ENCODE measurements at places on chromosomes 7 and 10.

DNA sequence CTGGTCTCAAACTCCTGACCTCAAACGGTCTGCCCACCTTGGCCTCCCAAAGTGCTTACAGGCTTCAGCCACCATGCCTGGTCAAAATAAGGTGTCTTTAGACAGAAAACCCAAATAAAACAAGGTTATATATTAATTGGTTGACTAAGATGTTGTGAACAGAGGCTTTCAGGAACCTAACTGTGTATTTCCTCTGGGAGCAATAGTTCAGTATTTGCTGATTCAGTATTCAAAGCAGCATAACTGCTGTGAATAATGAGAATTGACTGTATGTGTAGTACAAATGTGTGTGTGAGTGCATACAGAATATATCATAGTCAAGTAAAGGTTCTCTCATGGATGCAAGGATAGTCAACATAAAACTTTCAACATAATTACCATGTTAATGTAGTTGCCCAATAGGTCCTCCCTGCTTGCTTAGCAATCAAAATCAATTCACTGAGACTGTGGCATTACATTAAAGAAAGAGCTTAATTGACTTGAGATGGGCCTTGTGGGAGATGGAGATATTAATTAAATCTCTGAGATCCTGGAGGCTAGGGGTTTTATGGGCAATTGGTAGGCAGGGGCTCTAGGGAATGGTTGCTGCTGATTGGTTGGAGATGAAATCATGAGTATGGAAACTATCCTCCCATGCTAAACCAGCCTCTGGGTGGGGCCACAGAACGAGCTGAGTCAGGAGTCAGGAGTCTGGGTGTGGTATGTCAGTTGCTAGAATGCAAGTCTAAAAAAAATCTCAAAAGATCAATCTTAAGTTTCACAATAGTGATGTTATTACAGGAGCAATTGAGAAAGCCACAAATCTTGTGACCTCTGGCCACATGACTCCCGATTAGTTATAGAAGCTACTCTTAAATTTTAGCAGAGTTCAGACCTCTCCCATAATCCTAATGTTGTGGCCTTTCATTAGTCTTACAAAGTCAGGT is 162.7 kb downstream of the AKR1D1 start:
- peak; percentile 2 for DNase-seq

DNA sequence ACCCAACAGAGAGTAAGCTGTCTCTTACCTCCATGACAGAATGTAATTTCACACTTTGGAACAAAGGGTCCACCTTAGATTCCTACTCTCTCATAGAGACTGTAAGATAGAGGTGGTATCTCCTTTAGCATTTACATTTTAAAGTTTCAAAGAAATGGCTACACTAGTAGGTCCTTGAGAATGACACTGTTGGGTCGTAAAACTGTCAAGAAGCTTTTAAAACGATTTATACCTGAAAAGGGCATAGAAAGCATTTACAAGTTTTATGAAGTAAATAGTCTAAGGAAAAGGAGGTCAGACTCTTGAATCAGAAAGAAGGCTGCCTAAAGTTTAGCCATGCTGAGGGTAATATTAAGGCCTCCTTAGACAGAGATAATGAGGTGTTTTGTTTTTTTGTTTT is 1212.4 kb upstream of the PHF14 start:
- DNase-seq = no peak

GRCh38 chr7:50663396-50664102 is 98.3 kb upstream of the DDC start:
- no peak for DNase-seq

DNA sequence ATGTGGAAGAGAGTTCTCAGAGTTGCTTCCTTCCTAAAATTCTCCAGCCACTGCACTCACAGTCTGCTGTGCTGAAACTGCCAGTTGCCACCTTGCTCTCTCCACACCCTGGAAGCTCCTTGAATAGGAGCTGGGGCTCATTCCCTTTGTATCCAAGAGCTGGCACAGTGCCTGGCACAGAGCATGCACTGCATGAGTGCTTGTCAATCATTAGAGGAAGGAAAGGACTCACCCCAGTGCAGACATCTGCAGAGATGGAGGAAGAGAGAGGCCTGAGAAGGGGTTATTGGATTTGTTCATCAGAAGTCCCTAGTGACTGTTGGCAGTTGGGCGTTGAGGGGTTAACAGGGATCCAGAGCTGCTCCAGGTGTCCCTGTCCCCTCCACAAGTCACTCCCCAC is 41.7 kb upstream of the DUSP5 start:
- DNase-seq = no peak

- DNase-seq = peak; percentile 58
Measured at GRCh38 chr10:61869774-61870525, 31.5 kb upstream of the ARID5B start.
